ENCODE measurements at places on chromosomes 16 and 17. TPM values are rescaled to one million over a fixed set of nuclear protein-coding genes. Genes with fewer than 3 reads are reported as not detected.

ICAM2 gene
- total RNA-seq = 37.4 TPM

ZSCAN10 gene
- not detected for total RNA-seq

DNA sequence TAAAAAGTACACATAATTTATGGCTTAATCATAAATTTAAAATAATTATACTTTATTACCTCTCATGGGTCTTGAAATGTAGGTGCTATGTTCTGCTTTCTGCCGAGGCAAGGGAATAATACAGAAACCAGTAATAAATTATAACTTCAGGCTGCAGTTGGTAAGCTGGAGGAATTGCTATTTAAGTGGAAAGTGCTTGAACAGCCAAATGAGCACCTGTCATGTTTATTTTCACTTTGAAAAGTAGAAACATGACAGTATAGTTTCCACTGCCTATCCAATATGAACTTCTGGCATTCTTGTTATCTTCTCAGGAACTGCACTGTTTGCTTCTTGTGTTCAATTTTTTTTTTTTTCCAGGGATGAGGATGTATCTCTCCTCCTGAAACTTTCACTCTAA is 146.0 kb downstream of the FTO start:
- DNase-seq = no peak

- DNase-seq = no peak
Observed at GRCh38 chr16:76583466-76583865, 306.3 kb downstream of the CNTNAP4 start.

GRCh38 chr17:14157822-14158221 is 78.8 kb downstream of the CDRT15 start:
- no peak for DNase-seq

DNA sequence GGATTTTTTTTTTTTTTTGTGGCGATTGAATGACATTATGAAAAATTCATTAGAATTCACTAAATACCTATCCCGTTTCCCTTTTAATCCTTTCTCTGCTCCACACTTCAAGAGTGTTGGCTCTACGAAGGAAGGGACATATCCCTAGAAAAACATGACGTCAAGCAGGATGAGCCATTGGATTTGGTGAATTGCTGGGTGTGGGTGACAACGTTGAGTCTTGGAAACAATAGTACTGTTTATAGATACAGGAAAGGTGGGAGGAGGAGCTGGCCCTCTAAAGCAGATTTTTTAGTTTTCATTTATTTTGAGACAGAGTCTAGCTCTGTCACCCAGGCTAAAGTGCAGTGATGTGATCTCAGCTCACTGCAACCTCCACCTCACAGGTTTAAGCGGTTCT is 167.6 kb upstream of the FAM20A start:
- DNase-seq = no peak

GRCh38 chr17:72565006-72565405 is 444.2 kb downstream of the SOX9 start:
- DNase-seq = no peak

- no peak for DNase-seq
Observed at GRCh38 chr17:8100111-8100510, 12.6 kb upstream of the ALOX12B start.

GRCh38 chr17:27547301-27547683 is 83.7 kb upstream of the LGALS9 start:
- no peak for DNase-seq

DNA sequence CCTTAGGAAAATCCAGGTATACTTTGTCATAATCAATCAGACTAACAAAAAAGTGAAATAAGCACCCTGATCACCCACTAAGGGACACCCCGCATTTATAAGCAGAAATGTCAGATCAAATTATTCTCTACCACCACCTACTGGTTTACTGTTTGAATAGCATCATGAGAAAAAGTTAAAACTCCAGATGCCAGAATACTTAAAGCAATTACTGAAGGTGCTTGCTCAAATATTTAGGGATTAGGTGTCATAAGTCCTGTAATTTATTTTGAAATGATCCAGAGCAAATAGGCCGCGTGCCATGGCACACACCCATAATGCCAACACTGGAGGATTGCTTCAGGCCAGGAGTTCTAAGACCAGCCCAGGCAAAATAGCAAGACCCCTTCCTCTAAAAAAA is 2.3 kb downstream of the TOP2A start:
- DNase-seq = no peak

GRCh38 chr17:16935786-16936185 is 36.1 kb downstream of the TNFRSF13B start:
- DNase-seq = no peak

DNA sequence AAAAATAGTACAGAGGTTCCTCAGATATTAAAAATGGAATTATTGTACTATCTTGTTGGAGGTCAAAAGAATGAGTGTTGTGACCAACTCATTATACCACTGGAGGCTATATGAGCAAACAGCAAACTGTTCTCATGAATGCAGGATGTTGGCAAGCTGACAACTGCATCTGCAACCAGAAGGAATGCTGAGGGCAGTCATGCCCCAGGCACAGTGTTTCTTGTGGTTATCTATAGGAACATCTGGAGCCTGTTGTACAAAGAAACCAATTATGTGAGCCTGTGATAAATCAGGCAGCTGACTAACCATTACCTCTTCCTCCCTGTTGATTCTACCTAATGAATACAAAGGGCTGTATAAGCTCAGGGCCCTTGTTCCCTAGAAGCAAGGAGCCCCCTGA is 2057.1 kb downstream of the TP53TG3F start:
- DNase-seq = no peak

GRCh38 chr16:56964243-56965148 is 2.7 kb downstream of the CETP start:
- no peak for DNase-seq

- DNase-seq = no peak
Observed at GRCh38 chr17:67183531-67183930, 61.5 kb downstream of the HELZ start.

GRCh38 chr16:28842696-28843095 is 3.5 kb downstream of the TUFM start:
- DNase-seq = no peak

GRCh38 chr17:4365103-4365627 is 1.3 kb downstream of the UBE2G1 start:
- DNase-seq = peak; percentile 88
